Naive thymus-derived CD8-positive, alpha-beta T cell (primary cell): ENCODE measurements at places on chromosomes 6 and 20. TPM values are rescaled to one million over a fixed set of nuclear protein-coding genes. Genes with fewer than 3 reads are reported as not detected.

DNA sequence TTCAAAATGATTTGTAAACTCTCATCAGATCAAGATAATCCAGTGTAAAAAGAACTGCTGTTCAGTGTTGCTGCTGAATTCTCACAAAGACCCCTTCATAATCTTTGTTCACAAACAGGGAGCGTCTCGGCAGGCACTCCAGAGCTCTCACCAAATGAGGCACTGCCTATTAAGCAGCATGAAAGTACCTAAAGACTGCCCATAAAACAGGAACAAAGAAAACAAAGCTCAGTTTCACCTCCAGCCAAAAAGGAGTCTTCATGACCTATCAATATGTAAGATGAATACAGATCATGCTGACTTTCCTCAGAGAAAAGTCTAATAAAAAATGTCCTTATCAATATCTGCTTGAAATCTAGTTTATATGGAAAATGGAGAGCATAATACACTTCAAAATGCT is 41.8 kb downstream of the GPR63 start:
- no peaks in the 10 kb centered on the region for H3K27me3 ChIP-seq
- no peaks in the 10 kb centered on the region for H3K4me1 ChIP-seq

ARFGEF3 gene
- total RNA-seq: not detected

- H3K36me3 ChIP-seq: no peaks in the 10 kb centered on the region
- H3K27ac ChIP-seq: no peak overlapping the region
- no peak overlapping the region for H3K4me3 ChIP-seq
- H3K27me3 ChIP-seq: no peaks in the 10 kb centered on the region
Measured at GRCh38 chr20:19348582-19348981, 136.1 kb downstream of the SLC24A3 start.

FAM83C gene
- total RNA-seq: not detected

RAB32 gene
- total RNA-seq: 0.49 TPM

- H3K4me1 ChIP-seq: no peaks in the 10 kb centered on the region
- no peak overlapping the region for H3K4me3 ChIP-seq
- no peaks in the 10 kb centered on the region for H3K36me3 ChIP-seq
Measured at GRCh38 chr6:34476921-34477320, 11.0 kb downstream of the PACSIN1 start.

DNA sequence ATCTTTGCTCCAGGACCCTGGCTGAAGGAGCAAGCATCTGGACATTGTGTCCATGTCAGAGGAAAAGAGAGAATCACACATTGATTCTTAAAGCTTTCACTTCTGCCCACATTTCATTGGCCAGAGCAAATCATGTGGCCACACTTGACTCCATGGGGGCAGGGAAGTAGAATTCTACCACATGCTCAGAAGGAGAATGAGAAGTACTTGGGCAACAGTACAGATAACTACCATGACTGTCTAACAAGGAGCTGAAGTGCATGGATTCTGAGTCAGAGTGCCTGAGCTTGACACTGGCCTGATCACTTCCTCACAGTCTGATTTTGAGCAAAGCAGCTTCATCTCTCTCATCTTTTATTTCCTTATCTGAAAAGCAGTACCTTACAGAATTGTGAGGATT is 38.6 kb downstream of the GHRH start:
- peaks cover 89% of the 10 kb centered on the region for H3K36me3 ChIP-seq
- no peak overlapping the region for H3K27ac ChIP-seq
- no peaks in the 10 kb centered on the region for H3K4me1 ChIP-seq
- H3K4me3 ChIP-seq: no peak overlapping the region
- H3K27me3 ChIP-seq: no peaks in the 10 kb centered on the region

DNA sequence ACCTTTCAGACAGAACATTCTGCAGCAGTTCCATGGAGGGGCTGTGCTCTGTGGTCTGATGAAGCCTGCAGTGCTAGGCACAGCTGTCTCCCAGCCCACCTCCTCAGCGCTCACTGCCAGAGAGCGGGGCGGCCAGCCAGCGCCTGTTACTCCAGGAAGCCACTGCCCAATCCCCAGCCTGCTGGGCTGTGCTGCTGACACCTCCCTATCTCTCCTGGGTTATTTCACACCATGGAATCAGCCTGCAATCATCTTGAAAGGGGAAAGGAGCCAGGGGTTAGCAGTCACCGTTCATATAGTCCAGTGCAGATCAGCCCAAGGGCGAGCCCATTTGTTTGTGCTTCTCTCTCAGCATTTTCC is 46.3 kb upstream of the NHSL1 start:
- H3K4me1 ChIP-seq: peaks cover 2% of the 10 kb centered on the region
- no peak for DNase-seq
- no peak overlapping the region for H3K27ac ChIP-seq
- H3K27me3 ChIP-seq: peaks cover 6% of the 10 kb centered on the region
- no peaks in the 10 kb centered on the region for H3K36me3 ChIP-seq
- no peak overlapping the region for H3K4me3 ChIP-seq

BPIFA1 gene
- total RNA-seq: not detected

HCRTR2 gene
- total RNA-seq: not detected

DNA sequence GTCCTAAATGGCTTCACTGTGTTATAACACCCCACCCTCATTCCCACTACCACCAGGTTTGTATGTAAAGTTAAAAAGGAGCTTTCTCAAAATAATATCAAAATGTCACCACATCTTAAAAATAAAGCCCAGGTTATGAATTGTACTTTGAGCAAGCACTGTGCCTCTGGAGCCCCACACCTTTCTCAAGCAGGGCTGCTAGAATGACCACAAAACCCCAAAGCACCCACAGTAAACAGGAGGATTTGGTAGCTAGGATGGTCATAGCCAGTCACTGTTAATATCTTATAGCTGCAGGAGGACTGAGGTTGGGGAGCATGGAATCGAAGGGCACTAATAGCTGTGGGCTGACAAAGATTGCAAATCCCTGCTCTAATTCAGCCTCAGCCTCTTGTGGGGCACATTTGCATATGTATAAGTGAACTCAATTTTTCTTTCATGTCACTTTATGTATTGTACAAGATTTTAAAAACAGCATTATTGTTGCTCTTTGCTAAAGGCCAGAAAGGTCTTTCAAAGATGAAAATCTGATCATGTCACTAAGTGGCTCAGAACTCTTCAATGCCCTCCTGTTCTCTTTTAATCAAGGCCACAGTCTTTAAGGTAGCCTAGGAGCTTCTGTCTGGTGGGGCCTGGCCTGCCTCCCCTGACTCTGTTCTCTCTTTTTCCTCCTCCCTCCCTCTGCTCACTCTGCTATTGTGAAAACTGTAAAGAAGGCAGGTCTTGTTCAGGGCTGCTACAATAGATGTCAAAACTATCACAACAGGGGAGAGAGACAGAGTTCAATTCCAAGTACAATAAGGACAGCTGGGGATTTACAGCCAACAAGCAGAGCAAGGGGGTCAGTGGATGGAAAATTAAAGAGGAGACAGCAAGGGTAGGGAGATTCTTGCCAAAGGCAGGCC is 101.6 kb downstream of the TMEM200A start:
- no peak for DNase-seq
- no peak overlapping the region for H3K4me3 ChIP-seq
- H3K4me1 ChIP-seq: peaks cover 12% of the 10 kb centered on the region
- H3K27me3 ChIP-seq: no peaks in the 10 kb centered on the region
- H3K27ac ChIP-seq: peak overlapping the region; percentile 36

- DNase-seq: no peak
- no peaks in the 10 kb centered on the region for H3K4me1 ChIP-seq
- H3K36me3 ChIP-seq: no peaks in the 10 kb centered on the region
- H3K4me3 ChIP-seq: no peak overlapping the region
- peaks cover 8% of the 10 kb centered on the region for H3K27me3 ChIP-seq
Measured at GRCh38 chr20:16615199-16615598, 42.0 kb upstream of the KIF16B start.

C20orf202 gene
- total RNA-seq: 0.68 TPM

PLA2G7 gene
- total RNA-seq: 1.9 TPM

GRCh38 chr6:156791320-156791850 is 14.2 kb downstream of the ARID1B start:
- H3K4me1 ChIP-seq: peaks cover 97% of the 10 kb centered on the region
- peak overlapping the region; percentile 39 for H3K4me3 ChIP-seq
- peaks cover 4% of the 10 kb centered on the region for H3K36me3 ChIP-seq
- no peaks in the 10 kb centered on the region for H3K27me3 ChIP-seq

ANGPT4 gene
- total RNA-seq: not detected

CARMIL1 gene
- 12.8 TPM for total RNA-seq

GRCh38 chr6:116680880-116681672 is at the start of gene KPNA5:
Gene KPNA5 (plus strand): TSS chr6:116681211. CDS start chr6:116681335, 124 bp downstream.
- peaks cover 64% of the 10 kb centered on the region for H3K4me1 ChIP-seq
- H3K4me3 ChIP-seq: peak within 1 kb of the TSS; percentile 99
- peak; percentile 91 for DNase-seq
- peak within 1 kb of the TSS; percentile 96 for H3K27ac ChIP-seq
- no peaks in the 10 kb centered on the region for H3K27me3 ChIP-seq
- H3K36me3 ChIP-seq: peaks cover 19% of the 10 kb centered on the region

DNA sequence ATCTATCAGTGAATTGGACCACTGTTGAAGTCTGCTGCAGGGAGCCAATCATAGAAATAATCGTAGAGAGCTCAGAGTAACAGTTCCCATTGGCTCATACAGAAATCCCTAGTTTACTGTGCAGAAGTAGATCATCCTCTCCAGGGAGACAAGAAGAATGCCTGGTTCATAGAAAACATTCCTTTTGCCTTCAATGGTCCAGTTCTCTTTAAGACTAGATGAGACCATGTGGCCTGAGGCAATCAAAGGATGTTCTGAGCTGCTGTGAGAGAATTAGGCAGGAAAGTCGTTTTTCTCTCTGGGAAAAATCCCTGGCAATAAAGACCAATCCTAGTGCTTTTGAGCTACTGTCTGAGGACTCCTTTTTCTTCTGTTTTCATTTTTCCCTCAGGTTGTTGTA is 208.4 kb downstream of the CENPW start:
- no peaks in the 10 kb centered on the region for H3K27me3 ChIP-seq
- H3K36me3 ChIP-seq: no peaks in the 10 kb centered on the region
- no peak for DNase-seq
- no peak overlapping the region for H3K27ac ChIP-seq

TRIM15 gene
- not detected for total RNA-seq

TAGAP gene
- 54.5 TPM for total RNA-seq

DNA sequence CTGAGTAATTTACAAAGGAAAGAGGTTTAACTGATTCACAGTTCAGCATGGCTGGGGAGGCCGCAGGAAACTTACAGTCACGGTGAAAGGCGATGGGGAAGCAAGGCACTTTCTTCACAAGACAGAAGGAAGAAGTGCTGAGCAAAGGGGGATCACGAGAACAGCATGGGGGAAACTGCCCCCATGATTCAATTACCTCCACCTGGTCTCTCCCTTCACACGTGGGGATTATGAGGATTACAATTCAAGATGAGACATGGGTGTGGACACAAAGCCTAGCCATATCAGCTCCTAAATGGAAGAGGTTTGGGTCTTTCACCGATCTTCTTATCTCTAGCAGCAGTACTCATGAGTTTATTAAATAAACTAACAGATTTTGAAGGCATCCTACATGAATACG is 152.9 kb upstream of the RUNX2 start:
- no peak overlapping the region for H3K4me3 ChIP-seq
- DNase-seq: no peak
- peaks cover 9% of the 10 kb centered on the region for H3K4me1 ChIP-seq
- no peaks in the 10 kb centered on the region for H3K36me3 ChIP-seq

DNA sequence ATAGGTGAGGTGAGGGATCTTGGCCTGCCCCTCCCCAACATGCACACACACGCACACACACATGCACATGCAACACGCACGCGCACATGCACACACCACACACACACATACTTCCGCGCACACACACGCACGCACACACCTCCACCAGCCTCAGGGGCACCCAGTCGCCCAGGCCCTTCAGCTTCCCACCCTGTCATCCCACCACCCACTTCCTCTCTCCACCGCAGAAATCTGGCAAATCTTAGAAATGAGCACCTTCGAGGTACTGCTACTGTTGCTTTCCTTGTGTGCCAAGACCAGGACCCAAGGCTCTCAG is 1.2 kb downstream of the SPDEF start:
- H3K27ac ChIP-seq: peak overlapping the region; percentile 22
- no peak for DNase-seq
- no peaks in the 10 kb centered on the region for H3K36me3 ChIP-seq
- H3K27me3 ChIP-seq: no peaks in the 10 kb centered on the region

- H3K27me3 ChIP-seq: peaks cover 21% of the 10 kb centered on the region
- no peak overlapping the region for H3K4me3 ChIP-seq
- DNase-seq: no peak
- H3K4me1 ChIP-seq: no peaks in the 10 kb centered on the region
- H3K27ac ChIP-seq: no peak overlapping the region
Measured at GRCh38 chr6:41647061-41647511, 8.8 kb downstream of the MDFI start.

ADGB gene
- total RNA-seq: not detected

DNA sequence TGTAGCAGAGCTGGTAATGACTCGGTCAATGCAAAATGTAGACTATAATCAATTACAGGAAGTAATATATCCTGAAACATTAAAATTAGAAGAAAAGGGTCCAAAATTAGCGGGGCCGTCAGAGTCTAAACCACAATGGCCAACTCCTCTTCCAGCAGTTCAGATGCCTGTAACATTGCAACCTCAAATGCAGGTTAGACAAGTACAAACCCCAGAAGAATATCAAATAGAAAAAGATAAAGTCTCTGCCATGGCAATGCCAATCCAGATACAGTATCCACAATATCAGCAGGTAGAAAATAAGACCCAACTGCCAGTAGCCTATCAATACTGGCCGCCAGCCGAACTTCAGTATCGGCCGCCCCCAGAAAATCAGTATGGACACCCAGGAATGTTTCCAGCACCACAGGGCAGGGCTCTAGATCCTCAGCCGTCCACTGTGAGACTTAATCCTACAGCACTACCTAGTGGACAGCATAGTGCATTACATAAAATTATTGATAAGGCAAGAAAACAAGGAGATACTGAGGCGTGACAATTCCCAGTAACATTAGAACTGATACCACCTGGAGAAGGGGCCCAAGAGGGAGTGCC is 158.4 kb downstream of the GPX5 start:
- no peak overlapping the region for H3K4me3 ChIP-seq
- H3K36me3 ChIP-seq: no peaks in the 10 kb centered on the region
- no peak overlapping the region for H3K27ac ChIP-seq
- peaks cover 54% of the 10 kb centered on the region for H3K27me3 ChIP-seq

PRDM13 gene
- total RNA-seq: not detected

FAM217A gene
- not detected for total RNA-seq

GRCh38 chr20:34566978-34567891 is 8.7 kb downstream of the MAP1LC3A start:
- H3K27ac ChIP-seq: no peak overlapping the region
- peaks cover 2% of the 10 kb centered on the region for H3K36me3 ChIP-seq
- no peak for DNase-seq
- no peaks in the 10 kb centered on the region for H3K27me3 ChIP-seq

- DNase-seq: no peak
- no peak overlapping the region for H3K27ac ChIP-seq
- H3K36me3 ChIP-seq: no peaks in the 10 kb centered on the region
- H3K27me3 ChIP-seq: peaks cover 4% of the 10 kb centered on the region
- H3K4me1 ChIP-seq: no peaks in the 10 kb centered on the region
Measured at GRCh38 chr6:167735084-167735950, 91.4 kb upstream of the AFDN start.

CST11 gene
- total RNA-seq: not detected

GRCh38 chr6:134249759-134250602 is 67.9 kb downstream of the SGK1 start:
- H3K27me3 ChIP-seq: no peaks in the 10 kb centered on the region
- peaks cover 63% of the 10 kb centered on the region for H3K4me1 ChIP-seq
- peak overlapping the region; percentile 61 for H3K4me3 ChIP-seq
- peak overlapping the region; percentile 56 for H3K27ac ChIP-seq
- H3K36me3 ChIP-seq: no peaks in the 10 kb centered on the region

CAPN11 gene
- not detected for total RNA-seq

GRCh38 chr6:131169613-131170012 is 34.3 kb downstream of the AKAP7 start:
- H3K27ac ChIP-seq: no peak overlapping the region
- no peak for DNase-seq
- H3K4me3 ChIP-seq: no peak overlapping the region
- no peaks in the 10 kb centered on the region for H3K4me1 ChIP-seq

ESR1 gene
- 2.8 TPM for total RNA-seq

- peaks cover 4% of the 10 kb centered on the region for H3K36me3 ChIP-seq
- H3K27me3 ChIP-seq: peaks cover 50% of the 10 kb centered on the region
- H3K4me1 ChIP-seq: peaks cover 42% of the 10 kb centered on the region
- H3K27ac ChIP-seq: no peak overlapping the region
Measured at GRCh38 chr20:21102603-21103311, 3.4 kb downstream of the LINC00237 start.
